Vagina (tissue), 2 donors: ENCODE measurements at places on chromosomes 6 and 20.
A peak's percentile ranks its signal among the peaks of the same experiment; 100 is the strongest.

- DNase-seq: no peak
Observed at GRCh38 chr6:83442752-83443151, 11.9 kb upstream of the ME1 start.

DNA sequence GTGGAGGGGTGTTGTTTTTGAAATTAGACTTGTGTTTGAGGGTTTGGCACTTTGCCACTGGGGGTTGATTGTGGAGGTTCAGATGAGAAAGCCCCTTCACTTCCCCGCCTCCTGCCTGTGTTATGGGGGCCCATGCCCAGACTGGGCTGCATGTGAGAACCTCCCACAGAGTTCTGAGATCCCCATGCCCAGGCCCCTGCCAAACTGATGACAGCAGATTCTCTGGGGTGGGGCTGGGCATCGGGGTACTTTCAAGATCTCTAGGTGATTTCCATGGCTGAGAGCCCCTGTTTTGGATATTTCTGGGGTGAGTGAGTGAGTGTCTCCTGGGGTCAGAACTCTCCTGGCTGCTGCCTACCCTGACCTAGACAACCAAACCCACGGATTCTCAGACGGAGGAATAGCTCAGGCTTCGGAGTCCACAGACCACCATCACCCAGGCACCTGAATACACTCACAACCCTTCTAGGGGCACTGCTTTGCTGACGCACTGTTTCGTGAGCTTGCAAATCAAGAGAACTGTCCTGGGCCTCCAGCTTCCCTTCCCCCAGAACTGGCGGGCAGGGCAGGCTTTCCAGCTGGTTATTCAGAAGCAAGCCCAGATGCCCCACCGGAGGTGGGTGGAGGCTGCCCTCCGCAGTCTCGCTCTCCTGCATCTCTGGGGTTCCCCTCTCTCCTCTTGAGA is 6.3 kb downstream of the BCAS1 start:
- DNase-seq: peak; percentile 49

DNA sequence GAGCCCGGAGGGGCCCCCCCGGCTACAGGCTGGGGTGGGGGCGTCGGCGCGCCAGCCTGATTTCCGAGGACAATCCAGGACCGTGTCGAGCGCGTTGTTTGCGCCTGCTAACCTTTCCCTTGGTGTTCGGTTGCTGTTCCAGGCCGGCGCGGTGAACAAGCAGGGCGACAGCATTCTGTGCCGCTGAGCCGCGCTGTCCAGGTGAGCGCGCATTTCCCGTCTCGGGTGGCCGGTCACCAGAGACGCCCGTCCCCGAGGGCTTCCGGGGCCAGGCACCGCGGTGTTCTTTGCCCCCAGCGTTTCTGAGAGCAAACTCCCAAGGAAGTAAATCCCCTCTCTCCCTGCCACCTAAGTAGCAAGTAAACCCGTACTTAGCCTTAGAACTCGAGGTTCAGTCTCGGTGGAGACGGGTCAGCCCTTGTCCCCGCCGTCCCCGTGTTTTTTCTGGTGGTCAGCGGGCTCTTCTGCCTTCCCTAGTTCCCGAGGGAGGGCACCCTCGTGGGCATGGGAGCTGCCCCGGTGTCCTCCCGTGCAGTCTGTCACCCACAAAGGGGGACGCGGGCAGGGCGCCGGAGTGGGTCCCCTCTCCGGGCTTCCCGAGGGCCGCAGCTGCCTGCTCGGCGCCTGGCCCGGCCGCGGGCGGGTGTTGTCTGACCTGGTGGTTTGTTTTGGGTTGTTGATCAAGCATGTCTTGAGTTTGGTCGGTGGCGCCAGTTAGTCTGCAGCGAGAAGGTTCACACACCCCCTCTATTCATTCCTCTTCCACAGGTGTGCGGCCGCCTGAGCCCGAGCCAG is 1.5 kb downstream of the ID4 start:
- no peak for DNase-seq

DNA sequence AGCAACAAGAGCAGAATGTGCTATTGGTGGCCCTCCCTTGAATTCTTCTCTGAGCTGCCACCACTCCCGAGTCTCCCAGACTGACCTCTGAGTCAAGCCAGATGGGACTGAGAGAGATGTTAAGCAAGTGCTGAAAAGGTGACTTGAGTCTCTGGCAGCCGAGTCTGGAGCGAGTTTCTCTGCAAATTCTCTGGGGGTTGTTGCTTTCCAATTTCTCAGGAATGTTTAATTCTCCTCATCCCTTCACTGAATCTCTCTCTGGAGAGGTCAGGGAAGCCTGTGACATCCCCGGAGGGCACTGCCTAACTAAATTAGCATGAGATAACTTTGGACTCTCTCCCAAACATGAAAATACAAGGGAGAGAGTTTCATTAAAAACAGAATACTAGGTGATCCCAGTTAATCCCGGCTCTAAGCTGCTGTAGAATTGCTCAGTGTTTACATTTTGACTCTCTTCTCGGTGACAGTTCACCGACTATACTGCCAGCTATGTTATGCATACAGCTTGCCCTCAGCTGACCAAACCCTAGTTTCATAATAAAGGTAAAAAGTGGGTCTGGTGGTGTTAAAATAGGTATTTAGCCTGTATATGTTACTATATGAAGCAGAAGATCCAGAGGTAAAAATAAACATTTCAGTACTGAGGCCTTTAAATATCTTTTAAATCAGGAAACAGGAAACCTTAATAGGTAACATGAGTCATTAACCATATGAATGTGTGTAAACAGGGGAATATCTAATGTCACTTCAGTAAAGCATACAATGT is 157.9 kb downstream of the FOXC1 start:
- no peak for DNase-seq

- no peak for DNase-seq
Observed at GRCh38 chr20:25353747-25354705, 36.6 kb downstream of the ABHD12 start.

DNA sequence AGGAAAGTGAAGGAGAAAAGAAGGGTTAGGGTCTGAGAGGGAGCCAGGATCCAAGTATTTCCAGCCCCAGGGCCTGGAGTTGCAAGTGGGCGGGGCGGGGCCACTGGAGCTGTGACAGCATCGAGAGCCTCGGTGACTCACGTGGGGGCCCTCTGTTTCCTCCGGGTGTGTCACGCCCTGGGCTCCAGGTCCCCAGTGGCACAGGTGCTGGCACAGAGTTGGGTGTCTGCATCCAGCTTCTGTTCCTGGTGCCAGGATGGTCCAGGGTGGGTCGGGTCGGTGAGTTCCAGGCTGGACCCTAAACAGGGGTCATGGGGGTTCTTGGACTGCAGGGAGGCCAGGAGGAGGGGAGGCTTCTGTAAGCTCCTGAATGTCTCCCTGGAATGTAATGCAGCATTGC is 16.7 kb downstream of the RAET1L start:
- DNase-seq: no peak

DNA sequence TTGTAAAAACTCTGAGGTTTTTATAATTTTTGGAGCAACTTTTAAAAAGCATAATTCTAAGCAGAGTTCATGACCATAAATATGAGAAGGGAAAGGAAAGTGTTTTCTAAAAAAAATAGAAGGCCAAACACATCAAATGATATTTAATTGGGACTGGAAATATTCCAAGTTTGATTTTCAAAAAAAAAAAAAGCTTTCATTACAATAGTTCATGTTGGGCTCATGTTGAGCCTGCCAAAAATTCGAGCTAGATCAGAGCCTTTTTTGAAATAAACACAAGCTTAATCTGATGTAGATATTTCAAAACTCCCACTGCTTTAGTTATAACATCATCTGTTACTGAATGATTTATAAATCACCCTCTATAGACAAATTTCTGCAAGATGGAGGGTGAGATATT is 163.4 kb upstream of the DEFB112 start:
- DNase-seq: no peak

GRCh38 chr6:154800338-154800737 is 67.1 kb downstream of the SCAF8 start:
- DNase-seq: no peak

- no peak for DNase-seq
Observed at GRCh38 chr20:64083378-64083803, 807 bp downstream of the LKAAEAR1 start.

GRCh38 chr6:166258854-166259276 is 49.3 kb downstream of the PRR18 start:
- no peak for DNase-seq

- DNase-seq: no peak
Observed at GRCh38 chr6:169899481-169900145, 148.2 kb downstream of the ERMARD start.

GRCh38 chr6:2033544-2033943 is 211.9 kb downstream of the GMDS start:
- no peak for DNase-seq

GRCh38 chr6:104162036-104162669 is 697.6 kb downstream of the HACE1 start:
- no peak for DNase-seq

GRCh38 chr6:114312931-114313330 is 29.9 kb downstream of the HS3ST5 start:
- no peak for DNase-seq

- DNase-seq: no peak
Observed at GRCh38 chr6:89221129-89221528, 4.0 kb upstream of the GABRR1 start.

- DNase-seq: no peak
Observed at GRCh38 chr6:168865-169455, 123.3 kb upstream of the DUSP22 start.

DNA sequence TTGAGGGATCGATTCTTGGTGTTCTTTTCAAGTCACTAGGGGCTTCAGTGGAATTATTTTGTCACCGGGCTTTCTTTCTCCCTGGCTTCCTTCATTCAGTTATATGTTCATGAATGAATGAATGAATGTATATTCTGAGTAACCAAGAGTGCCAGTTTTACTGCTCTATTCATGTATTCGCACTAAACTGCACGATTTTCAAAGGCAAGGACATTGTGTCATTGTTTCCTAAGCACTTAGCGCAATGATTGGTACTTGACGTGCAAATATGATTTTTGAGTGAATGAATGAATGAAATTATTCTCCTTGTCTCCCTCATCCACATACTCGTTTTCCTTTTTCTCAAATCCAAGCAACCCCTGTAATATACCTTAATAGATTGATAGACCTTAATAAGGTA is 822 bp downstream of the AFG1L start:
- DNase-seq: no peak

- no peak for DNase-seq
Observed at GRCh38 chr20:44028003-44028730, 113.5 kb downstream of the TOX2 start.

GRCh38 chr6:41840326-41840725 is 52.8 kb downstream of the TOMM6 start:
- DNase-seq: no peak

GRCh38 chr20:59603781-59604541 is at the start of gene PHACTR3:
TSS of gene PHACTR3 (plus strand) at chr20:59604540. CDS start at chr20:59605015, 475 bp downstream.
- no peak for DNase-seq

DNA sequence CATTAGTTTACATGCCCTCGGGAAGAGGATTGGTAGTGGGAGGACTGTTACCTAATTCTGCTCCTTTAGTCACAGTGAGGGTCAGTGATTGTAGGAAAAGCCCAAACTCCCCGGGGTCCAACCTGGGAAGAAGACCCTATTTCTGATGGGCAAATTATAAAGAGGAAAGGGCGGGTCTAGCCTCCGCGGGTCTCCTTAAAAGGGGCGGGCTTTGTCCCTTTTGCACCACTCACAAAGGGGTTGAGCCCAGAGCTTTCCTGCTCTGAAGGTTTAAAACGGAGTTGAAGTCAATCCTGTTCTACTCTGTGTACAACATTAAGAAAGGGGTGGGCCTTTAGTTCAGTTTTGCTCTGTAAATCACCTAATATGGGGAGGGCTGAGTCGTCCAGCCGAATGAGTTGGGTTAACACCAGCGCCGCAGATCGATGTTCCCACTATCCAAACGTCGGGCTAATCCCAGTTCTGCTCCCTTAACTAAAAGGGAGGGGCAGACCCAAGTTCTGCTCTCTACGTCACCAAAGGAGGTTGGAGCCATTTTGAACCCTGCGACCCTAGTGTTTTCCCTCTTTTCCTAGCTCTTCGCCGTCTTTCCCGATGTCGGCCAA is 920 bp upstream of the RNF5 start:
- DNase-seq: peak; percentile 91

GRCh38 chr20:33821270-33821836 is 10.2 kb downstream of the CHMP4B start:
- no peak for DNase-seq

DNA sequence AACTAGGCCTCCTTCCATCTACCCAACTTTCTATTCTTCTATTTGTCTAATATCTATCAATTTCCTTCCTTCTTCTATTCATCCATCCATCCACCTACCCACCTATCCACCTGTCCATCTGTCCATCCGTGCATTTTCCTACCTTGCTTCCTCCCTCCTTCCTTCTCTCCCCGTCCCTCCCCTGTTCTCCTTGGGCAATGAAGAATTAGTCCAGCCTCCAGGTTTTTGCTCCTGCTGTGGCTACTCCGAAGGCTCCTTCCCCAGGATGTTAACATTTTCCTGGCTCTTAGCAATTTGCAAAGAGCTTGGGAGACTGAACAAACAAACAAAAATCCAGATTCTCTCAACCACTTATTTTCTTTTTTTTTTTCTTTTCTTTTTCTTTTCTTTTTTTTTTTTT is 81.6 kb downstream of the KCNB1 start:
- no peak for DNase-seq

- no peak for DNase-seq
Observed at GRCh38 chr20:26209171-26209941, 512.7 kb upstream of the ZNF337 start.

DNA sequence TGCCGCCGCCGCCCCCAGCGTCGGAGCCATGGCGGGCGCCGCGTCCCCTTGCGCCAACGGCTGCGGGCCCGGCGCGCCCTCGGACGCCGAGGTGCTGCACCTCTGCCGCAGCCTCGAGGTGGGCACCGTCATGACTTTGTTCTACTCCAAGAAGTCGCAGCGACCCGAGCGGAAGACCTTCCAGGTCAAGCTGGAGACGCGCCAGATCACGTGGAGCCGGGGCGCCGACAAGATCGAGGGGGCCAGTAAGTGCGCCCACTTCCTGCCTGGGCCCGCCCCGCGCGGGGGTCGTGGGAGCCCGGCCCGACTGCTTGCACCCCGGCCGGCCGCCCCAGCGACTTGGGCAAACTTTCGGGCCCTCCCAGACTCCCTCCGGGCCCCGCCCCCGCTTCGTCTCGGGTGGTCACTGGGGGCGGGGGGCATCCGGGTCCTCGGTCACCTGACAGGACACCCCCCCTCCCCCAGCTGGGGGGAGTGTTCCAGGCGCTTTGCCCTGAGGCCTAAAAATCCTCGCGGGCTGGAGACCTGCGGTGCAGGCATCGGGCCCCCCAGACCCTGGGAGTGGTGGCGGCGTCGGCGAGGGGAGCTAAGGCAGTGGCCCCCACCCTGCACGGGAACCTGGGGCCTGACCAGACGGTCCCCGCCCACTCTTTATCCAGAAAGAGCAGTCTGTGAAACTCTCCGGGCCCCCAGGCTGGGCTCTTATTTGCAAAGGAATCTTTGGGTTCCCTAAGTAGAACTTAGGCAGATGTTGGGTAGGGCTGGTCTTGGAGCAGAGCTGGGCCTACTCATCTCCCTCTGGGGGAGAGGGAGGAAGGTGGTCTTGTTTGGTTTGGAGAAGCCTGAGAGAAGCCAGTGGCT is 501 bp downstream of the PLCG1 start:
- DNase-seq: no peak
